ENCODE measurements at places on chromosomes 5 and 9. TPM values are rescaled to one million over a fixed set of nuclear protein-coding genes. Genes with fewer than 3 reads are reported as not detected.

C9orf50 gene
- total RNA-seq, result not detected

RFESD gene
- 2.6 TPM for total RNA-seq

TMOD1 gene
- 33.4 TPM for total RNA-seq

KLHL3 gene
- total RNA-seq, result 26.7 TPM

PCDHGA2 gene
- total RNA-seq, result 5.7 TPM

FSTL4 gene
- total RNA-seq, result 0.13 TPM

PCDHGB1 gene
- total RNA-seq, result 3.9 TPM

ZBTB5 gene
- total RNA-seq, result 19.2 TPM

SCGB3A1 gene
- 3.5 TPM for total RNA-seq

BRINP1 gene
- total RNA-seq, result 1.1 TPM

MARCOL gene
- not detected for total RNA-seq
